Cardiac muscle cell (in vitro differentiated cells and primary cell): ENCODE measurements at places on chromosomes 5 and 9.

GRCh38 chr5:61771808-61772207 lies 439.8 kb downstream of the ZSWIM6 start:
- H3K27ac ChIP-seq = no peak overlapping the region
- H3K4me1 ChIP-seq = no peaks in the 10 kb centered on the region
- DNase-seq = no peak
- no peaks in the 10 kb centered on the region for H3K27me3 ChIP-seq
- no peak overlapping the region for H3K4me3 ChIP-seq
- H3K36me3 ChIP-seq = no peaks in the 10 kb centered on the region

DNA sequence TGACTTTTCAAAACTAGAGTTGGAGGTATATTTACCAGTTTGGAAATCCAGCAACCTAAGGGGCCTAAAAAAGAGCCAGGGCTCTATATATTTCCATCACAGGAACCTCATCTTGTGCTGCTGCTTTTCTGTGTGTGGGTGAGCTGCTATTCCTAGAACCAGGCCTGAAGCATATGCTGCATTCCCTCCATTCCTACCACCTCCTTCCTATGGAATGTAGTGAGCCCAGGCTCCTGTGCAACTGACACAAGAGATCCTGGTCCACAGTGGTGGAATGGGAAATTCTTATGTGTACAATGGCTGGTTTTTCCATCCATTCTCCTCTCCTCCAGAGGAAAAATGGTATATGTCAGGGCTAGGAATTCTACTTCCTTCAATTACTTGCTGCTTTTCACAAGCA lies 39.1 kb downstream of the SPEF2 start:
- H3K36me3 ChIP-seq = no peaks in the 10 kb centered on the region
- no peak overlapping the region for H3K27ac ChIP-seq
- H3K4me3 ChIP-seq = no peak overlapping the region
- no peaks in the 10 kb centered on the region for H3K27me3 ChIP-seq
- no peaks in the 10 kb centered on the region for H3K4me1 ChIP-seq

- H3K4me3 ChIP-seq = no peak overlapping the region
- peaks cover 13% of the 10 kb centered on the region for H3K4me1 ChIP-seq
- DNase-seq = peak; percentile 13
- H3K36me3 ChIP-seq = no peaks in the 10 kb centered on the region
- H3K27ac ChIP-seq = no peak overlapping the region
These were observed 448.5 kb upstream of the GRAMD2B start for GRCh38 chr5:125974679-125975078.

GRCh38 chr9:91259162-91259561 lies 102.6 kb downstream of the AUH start:
- no peak overlapping the region for H3K27ac ChIP-seq
- H3K4me3 ChIP-seq = no peak overlapping the region
- no peak for DNase-seq
- H3K27me3 ChIP-seq = no peaks in the 10 kb centered on the region
- H3K4me1 ChIP-seq = peaks cover 19% of the 10 kb centered on the region

DNA sequence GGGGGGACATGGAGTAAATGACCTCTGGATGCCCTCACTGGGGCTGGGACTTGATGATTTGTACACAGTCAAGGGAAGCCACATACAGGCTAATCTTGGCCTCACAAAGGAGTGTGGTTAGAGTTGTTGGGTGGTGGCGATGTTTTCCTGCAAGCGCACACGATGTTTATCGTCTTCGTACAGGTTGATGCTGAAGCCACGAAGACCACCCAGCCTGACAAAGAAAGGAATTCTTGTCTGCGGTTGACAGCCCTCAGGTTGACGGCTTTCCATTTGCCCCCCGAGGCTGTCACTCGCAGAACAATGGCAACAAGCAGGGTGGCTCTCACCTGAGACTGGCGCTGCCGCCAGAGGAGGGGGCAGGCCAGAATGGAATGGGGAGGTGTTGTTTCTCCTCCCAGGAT lies 14.1 kb upstream of the XPA start:
- H3K27ac ChIP-seq = no peak overlapping the region
- no peak for DNase-seq
- H3K36me3 ChIP-seq = no peaks in the 10 kb centered on the region

DNA sequence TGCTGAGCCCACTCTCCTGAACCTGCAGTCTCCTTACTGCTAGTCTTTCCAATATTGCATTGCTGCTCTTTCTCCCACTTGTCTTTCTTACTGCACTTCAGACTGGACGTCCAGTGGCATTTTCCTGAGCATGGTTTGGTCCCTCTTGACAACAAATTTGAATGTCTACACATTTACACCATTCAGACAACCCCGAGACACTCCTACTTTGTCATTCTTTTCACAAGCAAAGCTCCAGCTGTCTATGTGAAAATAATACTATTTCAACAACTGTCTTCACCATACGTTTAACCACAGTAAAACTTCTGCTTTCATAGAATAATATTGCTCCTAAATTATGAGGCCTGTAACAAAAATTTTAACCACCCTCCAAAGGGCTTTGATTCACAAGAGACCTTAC lies 10.4 kb upstream of the APTX start:
- no peaks in the 10 kb centered on the region for H3K4me1 ChIP-seq
- no peaks in the 10 kb centered on the region for H3K36me3 ChIP-seq
- no peak for DNase-seq
- no peaks in the 10 kb centered on the region for H3K27me3 ChIP-seq
- H3K4me3 ChIP-seq = no peak overlapping the region

GRCh38 chr5:143586781-143587362 lies 183.4 kb upstream of the NR3C1 start:
- no peak overlapping the region for H3K27ac ChIP-seq
- H3K4me3 ChIP-seq = no peak overlapping the region

GRCh38 chr5:10734037-10734709 lies 26.9 kb downstream of the DAP start:
- H3K27ac ChIP-seq = no peak overlapping the region
- no peak overlapping the region for H3K4me3 ChIP-seq
- no peaks in the 10 kb centered on the region for H3K4me1 ChIP-seq
- no peaks in the 10 kb centered on the region for H3K27me3 ChIP-seq
- no peak for DNase-seq

- H3K4me3 ChIP-seq = no peak overlapping the region
- H3K27me3 ChIP-seq = no peaks in the 10 kb centered on the region
- no peak overlapping the region for H3K27ac ChIP-seq
- H3K36me3 ChIP-seq = no peaks in the 10 kb centered on the region
- no peaks in the 10 kb centered on the region for H3K4me1 ChIP-seq
These were observed 356.9 kb downstream of the NFIB start for GRCh38 chr9:13957089-13957488.

DNA sequence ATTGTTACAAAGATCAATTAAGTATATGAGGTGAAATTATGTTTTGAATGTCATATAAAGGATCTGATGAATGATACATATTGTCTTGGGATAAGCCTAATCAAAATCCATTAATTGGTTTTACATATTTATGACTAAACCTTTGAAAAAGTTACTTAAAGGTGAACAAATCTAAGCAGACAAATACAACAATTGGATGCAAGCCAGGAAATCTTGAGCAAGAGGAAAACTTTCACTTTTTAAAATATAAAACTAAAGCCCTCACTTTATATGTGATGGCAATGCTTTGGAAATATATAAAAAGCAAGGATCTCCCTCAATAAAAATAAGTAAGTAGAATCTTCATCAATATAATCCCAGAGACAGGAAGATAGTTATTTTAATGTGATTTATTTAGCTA lies 80.1 kb downstream of the EDIL3 start:
- DNase-seq = no peak
- H3K27ac ChIP-seq = no peak overlapping the region
- no peaks in the 10 kb centered on the region for H3K4me1 ChIP-seq
- H3K27me3 ChIP-seq = no peaks in the 10 kb centered on the region
- no peak overlapping the region for H3K4me3 ChIP-seq

GRCh38 chr9:138103111-138103848 lies 225.7 kb downstream of the CACNA1B start:
- no peaks in the 10 kb centered on the region for H3K36me3 ChIP-seq
- no peak overlapping the region for H3K4me3 ChIP-seq
- no peaks in the 10 kb centered on the region for H3K27me3 ChIP-seq
- no peak overlapping the region for H3K27ac ChIP-seq
- H3K4me1 ChIP-seq = no peaks in the 10 kb centered on the region
- no peak for DNase-seq

DNA sequence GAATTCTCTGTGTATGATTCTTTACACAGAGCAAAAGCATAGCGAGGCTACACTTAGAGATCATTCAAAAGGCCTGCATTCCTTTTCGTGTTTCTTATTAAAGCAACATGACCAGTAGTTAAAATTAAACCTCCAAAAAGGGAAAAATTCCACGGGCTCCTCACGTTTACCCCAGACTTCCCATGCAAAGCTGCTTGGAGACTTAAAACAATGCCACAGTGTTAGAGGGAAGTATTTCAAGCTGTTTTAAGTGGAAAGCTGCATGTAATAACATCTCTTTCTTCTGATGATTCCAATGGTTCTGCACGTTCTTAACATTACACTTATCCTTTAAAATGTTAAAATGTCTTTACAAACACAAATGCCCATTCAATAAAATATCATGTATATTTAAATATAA lies 405.2 kb downstream of the SEMA5A start:
- H3K27ac ChIP-seq = no peak overlapping the region
- no peak overlapping the region for H3K4me3 ChIP-seq
- DNase-seq = no peak
- no peaks in the 10 kb centered on the region for H3K27me3 ChIP-seq
- no peaks in the 10 kb centered on the region for H3K4me1 ChIP-seq

DNA sequence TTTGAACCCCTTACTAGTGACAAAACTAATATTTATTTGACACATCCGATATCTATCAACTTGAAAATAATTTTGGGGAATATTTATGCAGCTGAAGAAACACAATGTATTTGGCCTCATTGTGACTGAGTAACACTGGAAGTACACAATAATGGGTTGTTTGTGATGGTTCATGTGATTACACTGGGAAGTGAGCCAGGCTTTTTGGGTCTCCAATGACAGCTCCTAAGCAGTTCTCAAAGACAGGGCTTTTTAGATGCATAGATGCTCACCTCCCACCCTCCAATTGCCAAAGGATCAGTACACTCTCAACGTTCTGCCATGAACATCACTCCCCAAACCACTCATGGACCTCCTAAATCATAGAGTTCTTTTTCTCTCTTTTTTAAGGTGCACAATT lies 170.0 kb downstream of the SLC24A2 start:
- H3K27me3 ChIP-seq = no peaks in the 10 kb centered on the region
- H3K27ac ChIP-seq = no peak overlapping the region
- H3K4me3 ChIP-seq = no peak overlapping the region
- H3K4me1 ChIP-seq = no peaks in the 10 kb centered on the region
- no peaks in the 10 kb centered on the region for H3K36me3 ChIP-seq
- DNase-seq = no peak

DNA sequence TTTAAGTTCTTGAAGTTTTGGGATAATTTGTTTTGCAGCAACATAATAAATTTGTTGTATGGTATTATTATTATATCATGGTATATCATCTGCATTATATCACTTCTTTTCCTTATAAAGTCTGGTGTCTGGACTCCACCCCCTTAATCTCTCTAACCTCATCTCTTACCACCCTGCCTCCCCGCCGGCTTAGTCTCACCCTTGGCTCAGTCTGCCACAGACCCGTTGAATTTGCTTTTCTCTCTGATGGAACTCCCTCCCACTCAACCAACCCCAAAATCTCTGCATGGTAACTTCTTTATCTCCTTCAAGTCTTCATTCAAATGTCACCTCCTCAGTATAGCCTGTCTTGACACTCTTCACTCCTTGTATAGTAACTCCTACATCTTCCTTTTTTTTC lies 29.6 kb upstream of the MATR3 start:
- DNase-seq = no peak
- H3K27me3 ChIP-seq = no peaks in the 10 kb centered on the region
- H3K27ac ChIP-seq = no peak overlapping the region
- peaks cover 23% of the 10 kb centered on the region for H3K4me1 ChIP-seq

DNA sequence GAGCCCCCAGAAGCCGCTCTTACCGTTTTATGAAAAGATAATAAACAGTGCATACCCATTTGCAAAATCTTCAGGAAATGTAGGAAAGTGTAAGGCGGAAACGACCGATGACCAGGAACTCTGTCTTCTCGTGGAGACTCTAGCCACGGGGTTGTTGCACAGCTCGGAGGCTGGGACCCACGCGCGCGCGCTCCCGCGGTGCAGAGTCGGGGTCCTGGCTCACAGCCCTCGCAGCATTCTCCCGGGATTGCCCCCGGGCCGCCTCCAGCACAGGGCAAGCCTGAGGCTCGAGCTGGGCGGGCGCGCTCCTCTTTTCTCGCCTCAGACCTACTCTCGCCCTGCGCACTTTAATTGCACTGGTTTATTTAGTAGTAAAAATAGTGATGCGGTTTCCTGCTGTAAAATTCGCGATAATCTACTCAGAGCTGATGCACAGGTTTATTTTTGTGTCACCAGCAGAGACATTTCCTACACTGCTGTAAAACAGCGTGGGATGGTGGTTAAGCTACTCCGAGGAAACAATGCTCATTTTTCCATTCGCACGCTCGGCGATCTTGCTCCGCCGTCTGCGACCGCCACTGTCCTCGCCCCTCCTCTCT lies 15.5 kb downstream of the TRIM7 start:
- peak; percentile 49 for DNase-seq
- H3K4me3 ChIP-seq = peak overlapping the region; percentile 69
- H3K27me3 ChIP-seq = peaks cover 15% of the 10 kb centered on the region
- no peak overlapping the region for H3K27ac ChIP-seq
- H3K4me1 ChIP-seq = peaks cover under 1% of the 10 kb centered on the region

DNA sequence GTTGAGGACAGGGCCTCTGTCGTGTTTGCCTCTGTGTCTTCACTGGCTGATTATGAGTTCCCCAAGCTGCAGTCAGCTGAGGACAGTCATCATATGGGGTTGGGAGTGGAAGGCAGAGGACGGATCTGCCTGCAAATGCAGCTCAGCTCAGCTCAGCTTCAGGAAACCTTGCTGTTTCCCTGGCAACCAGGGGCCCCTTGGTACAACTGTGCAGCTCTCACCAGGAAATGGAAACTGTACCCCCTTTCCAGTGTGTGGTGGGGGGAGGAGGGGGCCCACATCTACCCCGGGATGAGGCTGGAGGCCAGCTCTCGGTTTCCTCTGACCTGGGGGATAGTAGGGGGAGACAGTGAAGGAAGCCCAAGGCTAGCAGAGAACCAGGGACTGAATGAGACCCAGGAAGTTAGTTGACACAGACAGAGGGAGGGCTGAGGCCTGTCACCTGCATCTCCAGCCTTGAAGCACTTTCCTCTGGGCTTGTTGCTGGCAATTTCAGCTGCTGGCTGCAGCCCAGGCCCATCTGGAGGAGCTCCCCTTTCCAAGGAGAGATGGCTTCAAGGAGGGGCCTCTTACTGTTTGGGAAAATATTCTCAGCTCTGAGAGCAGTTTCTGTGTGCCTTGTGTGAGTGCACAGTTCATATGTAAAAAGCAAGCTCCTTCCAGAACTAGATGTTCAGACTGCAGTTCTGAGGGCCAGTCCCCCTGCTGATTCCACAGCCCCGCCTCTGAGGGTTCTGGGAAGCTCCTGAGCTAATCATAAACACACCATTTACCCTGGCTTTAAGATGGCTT lies 6.9 kb downstream of the ANXA6 start:
- H3K4me3 ChIP-seq = no peak overlapping the region
- peaks cover 8% of the 10 kb centered on the region for H3K36me3 ChIP-seq
- peak overlapping the region; percentile 81 for H3K27ac ChIP-seq
- peaks cover 52% of the 10 kb centered on the region for H3K4me1 ChIP-seq

- DNase-seq = no peak
- no peak overlapping the region for H3K4me3 ChIP-seq
- peaks cover 8% of the 10 kb centered on the region for H3K4me1 ChIP-seq
- peak overlapping the region; percentile 59 for H3K27ac ChIP-seq
- no peaks in the 10 kb centered on the region for H3K27me3 ChIP-seq
These were observed 54.6 kb upstream of the POU4F3 start for GRCh38 chr5:146284016-146284415.

- peak; percentile 95 for DNase-seq
- no peaks in the 10 kb centered on the region for H3K36me3 ChIP-seq
- H3K4me1 ChIP-seq = peaks cover 18% of the 10 kb centered on the region
- H3K27me3 ChIP-seq = no peaks in the 10 kb centered on the region
- H3K27ac ChIP-seq = peak overlapping the region; percentile 8
These were observed 263.2 kb downstream of the COX7C start for GRCh38 chr5:86880785-86881492.
